ENCODE measurements at places on chromosomes 5 and 9.

DNA sequence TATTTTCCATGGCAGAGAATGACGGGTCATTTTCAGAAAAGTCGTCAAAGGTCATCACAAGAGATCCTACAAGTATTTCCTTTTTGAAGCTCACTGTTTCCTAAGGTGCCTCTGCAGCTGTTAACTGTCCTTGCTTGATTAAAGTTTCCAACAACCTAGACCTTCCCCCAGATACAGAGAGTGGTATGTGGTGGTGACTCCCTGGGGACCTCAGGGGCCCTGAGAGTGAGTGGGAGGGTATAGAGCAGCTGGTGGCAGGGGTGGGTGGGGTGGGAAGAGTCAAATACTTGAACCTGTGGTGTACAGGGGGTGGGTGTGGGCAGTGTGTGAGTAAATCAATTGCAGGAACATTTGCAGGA, 1.6 kb upstream of the CD72 start:
- no peak for DNase-seq

DNA sequence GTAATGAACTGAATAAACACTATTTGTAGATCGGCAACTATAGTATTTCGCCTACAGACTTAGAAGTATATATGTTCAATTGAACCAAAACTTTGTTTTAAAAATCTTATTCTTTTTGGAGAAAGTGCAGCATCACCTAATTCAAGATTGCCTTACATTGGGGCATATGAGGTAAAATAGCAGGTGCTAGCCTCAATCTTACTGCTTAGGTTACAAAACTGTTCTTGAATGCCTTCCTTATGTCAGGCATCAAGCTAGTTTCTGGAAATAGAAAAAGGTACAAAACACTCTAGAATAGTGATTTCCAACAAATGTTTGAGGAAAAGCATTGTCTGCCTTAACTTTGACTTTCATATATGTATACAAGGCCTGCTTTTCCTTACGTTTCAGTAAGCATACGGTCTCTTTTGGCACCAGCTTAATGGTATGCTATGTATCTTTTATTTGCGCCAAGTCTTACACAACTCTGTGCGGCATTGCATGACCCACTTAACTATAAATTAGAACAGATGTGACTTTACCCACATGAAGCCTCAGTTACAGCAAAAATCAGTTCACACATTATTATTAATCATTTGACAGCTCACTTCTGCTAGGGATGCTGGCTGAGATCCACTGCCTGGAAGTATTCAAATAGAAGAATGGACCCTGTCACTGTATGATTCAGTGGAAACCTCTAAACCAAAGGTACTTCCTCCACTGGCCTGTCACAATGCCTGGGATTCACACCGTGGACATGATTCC, 174.1 kb downstream of the PRELID2 start:
- DNase-seq, result no peak

DNA sequence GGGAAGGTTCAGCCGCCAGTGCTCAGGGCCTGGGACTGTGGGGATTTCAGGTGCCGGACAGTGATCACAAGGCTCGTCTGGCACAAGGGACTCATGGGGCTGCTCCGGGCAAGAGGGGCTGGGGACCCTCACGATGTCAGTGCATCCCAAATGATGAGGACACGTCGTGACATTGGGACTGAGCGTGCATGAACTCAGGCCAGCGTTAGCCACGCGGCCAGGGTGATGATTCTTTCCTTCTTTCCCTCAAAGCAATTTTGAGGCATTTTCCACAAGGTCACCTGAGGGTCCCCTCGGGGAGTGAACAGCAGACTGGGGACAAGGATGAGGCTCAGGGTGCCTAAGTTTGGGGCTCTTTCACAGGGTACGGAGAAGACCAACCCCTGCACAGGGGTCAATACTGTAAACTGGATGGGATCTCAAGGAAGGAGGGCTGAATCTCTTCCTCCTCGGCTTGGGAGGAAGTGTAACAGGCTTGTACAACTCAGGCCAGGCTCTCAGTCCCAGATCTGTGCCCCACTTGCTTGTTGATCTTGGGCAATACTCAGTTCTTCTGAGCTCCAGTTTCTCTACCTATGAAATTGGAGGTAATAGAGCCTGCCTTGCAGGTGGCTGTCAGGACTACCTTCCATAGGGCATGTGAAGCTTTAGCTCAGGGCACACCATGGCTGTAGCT, 78.5 kb downstream of the PRRT1B start:
- no peak for DNase-seq

- no peak for DNase-seq
Measured at GRCh38 chr5:127762412-127762811, 59.2 kb downstream of the CCDC192 start.

GRCh38 chr9:137316012-137316981, 14.2 kb upstream of the NRARP start:
- DNase-seq, result no peak

DNA sequence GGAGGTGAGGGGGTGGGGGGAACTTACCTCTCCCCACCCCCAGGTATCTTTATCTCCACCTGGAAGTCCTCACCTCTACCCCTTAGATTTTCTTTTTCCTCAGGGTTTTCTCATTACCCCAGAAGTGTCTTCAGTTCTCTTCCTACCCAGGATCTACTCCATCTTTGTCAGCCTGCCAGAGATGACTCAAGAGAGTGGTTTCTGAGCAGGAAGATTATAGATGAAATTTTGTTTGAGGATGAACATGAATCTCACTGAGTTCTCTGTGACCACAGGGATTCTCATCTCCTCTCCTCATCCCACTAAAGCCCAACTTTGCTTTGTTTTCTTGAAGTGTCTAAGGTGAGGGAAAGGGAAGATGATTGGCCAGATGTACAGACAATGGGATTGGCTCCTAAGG, 5.2 kb upstream of the HINT2 start:
- DNase-seq, result no peak

DNA sequence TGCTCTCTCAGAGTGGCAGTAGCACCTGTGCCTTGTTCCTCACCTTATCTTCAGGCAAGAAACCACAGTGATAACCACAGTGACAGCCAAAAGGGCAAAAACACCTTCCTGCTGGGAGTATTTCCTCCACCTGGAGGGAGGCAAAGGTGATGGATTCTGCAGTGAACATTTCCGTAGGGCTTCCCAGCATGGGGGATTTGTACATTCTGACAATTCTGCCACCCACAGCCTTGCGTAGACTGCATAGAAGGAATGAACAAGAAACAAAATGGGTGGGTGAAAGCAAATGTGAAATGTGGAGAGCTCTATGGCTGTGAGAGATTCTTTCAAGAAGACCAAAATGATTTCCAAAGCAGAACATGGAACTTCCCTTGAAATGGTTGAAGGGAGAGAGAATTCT, 111.4 kb downstream of the ZNF462 start:
- DNase-seq, result no peak

GRCh38 chr9:73577848-73578247, 426.2 kb downstream of the ANXA1 start:
- peak; percentile 69 for DNase-seq

- DNase-seq, result no peak
Measured at GRCh38 chr9:34987160-34987901, 2.2 kb upstream of the DNAJB5 start.

GRCh38 chr5:89885670-89886069, 523.9 kb downstream of the CETN3 start:
- DNase-seq, result no peak

DNA sequence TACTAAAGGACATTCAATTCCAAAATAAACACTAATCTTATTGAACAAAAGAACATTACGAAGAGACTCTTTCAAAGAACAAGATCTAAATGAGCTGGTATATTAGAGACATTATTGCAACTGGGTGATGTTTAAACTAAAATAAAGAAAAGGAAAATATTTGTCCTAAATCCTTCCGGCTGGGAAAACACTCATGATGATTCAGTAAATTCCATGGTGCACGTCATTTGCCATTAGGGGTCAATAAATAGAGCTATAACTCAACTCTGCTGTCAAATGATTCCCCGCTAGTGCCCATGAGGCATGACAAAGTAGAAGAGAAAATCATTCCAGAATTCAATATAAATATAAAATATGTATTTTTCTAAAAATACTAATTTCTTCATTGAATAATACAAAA, 565.5 kb upstream of the TUSC1 start:
- no peak for DNase-seq

DNA sequence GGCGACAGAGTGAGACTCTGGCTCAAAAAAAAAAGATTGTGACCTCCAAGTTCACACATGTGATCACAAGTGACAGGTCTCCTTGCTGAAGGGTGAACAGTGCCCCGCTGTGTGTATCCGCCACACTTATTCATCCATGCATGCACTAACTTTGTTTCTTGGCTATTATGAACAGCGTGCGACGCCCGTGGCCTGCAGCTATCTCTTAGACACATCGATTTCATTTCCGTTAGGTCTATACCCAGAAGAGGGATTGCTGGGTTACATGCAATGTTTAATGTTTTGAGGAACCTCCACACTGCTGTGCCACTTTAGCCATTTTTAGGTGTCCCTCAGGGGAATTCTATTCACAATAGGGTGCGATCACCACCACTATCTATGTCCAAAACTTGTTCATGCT, 12.1 kb upstream of the EGFL7 start:
- no peak for DNase-seq

GRCh38 chr5:428754-429452, 14.1 kb upstream of the EXOC3 start:
- no peak for DNase-seq

- no peak for DNase-seq
Measured at GRCh38 chr5:124460642-124461041, 285.8 kb downstream of the ZNF608 start.

GRCh38 chr9:119453980-119454379, 84.7 kb upstream of the BRINP1 start:
- no peak for DNase-seq
